Effector memory CD8-positive, alpha-beta T cell (primary cell): ENCODE measurements at places on chromosomes 6 and 20.

GRCh38 chr6:135261872-135262725, 81.0 kb downstream of the MYB start:
- DNase-seq: no peak

DNA sequence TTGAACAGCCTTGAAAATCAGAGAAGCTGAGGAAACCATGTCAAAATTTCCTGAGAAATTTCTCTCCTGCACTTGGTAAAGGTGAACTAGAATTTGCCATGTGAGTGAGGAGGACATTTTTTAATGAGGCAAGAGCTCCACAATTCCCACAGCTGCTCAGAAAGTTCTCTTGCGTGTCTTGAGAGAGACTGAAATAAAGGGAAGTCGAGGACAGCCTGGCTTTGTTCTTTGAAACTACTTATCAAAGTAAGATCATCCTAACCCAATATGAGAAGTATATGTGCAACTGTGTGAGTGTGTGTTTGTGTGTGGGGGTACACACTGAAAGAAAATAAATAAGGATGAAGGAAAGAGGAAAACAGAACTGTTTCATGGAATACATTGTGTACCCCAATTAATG, 163.4 kb downstream of the SLC24A3 start:
- DNase-seq: no peak

GRCh38 chr6:131954059-131954774, 3.0 kb upstream of the CCN2 start:
- no peak for DNase-seq

DNA sequence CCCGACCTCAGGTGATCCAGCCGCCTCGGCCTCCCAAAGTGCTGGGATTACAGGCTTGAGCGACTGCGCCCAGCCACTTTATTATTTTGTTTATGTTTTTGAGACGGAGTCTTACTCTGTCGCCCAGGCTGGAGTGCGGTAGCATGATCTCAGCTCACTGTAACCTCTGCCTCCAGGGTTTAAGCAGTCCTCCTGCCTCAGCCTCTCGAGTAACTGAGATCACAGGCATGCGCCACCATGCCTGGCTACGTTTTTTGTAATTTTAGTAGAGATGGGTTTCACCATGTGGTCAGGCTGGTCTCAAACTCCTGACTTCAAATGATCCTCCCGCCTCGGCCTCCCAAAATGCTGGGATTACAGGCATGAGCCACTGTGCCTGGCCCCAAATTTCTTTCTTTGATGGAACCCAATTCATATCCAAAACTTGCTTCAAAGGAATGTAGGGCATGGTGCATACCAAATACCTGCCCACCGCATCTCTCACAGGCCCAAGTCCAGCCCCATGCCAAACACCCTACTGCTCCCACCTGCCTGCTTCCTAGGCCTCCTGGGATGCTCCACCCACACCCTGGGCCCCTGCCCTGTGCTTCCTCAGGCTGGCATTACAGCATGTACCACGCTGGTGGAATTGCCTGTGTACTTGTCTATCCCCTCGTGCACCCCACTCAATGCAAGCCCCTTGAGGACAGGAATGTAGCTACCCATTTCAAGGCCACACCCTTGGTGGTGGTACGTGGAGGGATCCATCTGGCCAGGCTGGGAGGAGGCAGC, 4.9 kb upstream of the HMGA1 start:
- DNase-seq: no peak

DNA sequence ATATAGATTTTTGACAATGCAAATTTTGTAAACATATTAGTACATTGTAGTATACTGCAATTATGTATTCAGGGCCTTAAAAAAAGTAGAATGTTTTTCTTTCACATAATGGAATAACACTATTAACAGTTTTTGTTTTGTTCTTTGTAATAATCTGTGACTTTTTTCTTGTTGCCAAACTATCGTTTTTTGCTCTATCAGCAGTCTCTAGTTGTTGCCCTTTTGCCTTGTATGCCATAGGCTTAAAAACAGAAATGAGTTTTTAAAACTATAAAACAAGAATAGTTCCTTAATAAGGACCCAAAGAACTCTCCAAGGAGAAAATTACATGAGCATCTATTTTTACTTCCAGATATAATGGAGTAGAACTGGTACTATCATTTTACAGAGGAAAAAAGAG, 29.5 kb downstream of the REPS1 start:
- DNase-seq: no peak

GRCh38 chr6:56483929-56484328, 158.8 kb downstream of the DST start:
- DNase-seq: no peak

- no peak for DNase-seq
Observed at GRCh38 chr20:44460795-44461141, 14.9 kb upstream of the TTPAL start.

- DNase-seq: no peak
Observed at GRCh38 chr6:110042670-110043296, 64.7 kb downstream of the GPR6 start.

DNA sequence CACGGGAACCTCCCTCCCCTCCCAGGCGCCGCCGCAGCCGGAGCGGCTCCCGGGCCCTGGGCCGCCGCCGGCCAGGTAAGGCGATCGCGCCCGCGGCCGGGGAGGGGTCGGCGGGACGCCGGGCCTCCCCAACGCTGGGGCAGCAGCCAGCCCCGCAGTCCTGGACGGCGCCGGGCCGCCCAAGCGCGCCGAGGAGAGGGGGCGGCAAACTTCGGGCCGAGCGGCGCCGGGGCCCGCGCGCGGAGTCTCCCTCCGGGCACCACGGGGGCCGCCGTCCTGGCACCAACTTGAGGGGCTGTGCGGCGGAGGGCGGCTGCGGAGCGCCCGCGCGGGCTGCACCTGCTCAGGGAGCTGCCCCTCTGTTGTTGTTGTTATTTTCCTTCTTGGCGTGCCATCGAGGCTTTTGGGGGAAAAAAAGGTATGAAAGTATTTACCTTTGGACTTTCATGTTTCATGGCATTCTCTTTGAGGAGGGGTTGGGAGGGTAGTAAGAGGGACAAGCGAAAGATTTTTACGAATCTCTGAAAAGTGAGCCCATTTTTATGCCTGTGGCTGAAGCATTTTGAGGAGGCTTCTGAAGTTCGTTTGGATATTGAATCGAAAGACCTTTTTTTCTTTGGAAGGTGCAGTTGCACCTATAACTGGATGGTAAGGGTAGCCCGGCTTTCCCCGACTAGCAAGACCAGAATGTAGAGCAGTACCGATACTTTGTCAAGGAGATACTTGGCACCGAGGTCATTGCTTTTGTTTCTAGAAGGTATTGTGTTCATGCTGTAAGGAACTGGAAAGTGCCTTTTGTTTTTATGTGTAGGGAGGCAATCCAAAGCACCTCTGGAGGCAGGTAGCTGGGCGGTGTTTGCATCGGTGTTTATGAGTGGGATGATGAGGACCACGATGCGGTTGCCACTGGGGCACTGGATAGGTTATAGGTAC, at the start of gene RNF182:
TSS of gene RNF182 (plus strand) at position 4 of the 933 bp plus-strand sequence. CDS start 52,168 bp downstream, outside the sequence.
- no peak for DNase-seq

DNA sequence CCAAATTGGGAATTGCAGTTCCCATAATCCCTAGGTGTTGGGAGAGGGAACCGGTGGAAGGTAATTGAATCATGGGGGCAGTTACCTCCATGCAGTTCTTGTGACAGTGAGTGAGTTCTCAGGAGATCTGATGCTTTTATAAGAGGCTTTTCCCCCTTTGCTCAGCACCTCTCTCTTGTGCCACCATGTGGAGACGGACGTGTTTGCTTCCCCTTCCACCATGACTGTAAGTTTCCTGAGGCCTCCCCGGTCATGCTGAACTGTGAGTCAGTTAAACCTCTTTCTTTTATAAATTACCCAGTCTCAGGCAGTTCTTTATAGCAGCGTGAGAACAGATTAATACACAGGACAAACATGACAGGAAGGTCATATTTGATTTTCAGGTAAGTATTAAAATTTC, 25.3 kb upstream of the HECA start:
- DNase-seq: no peak
